OCI-M1 (cell line): ENCODE measurements at places on chromosomes 6 and 20.

- peak; percentile 60 for DNase-seq
Measured at GRCh38 chr6:11393713-11394627, 143.6 kb upstream of the TMEM170B start.

DNA sequence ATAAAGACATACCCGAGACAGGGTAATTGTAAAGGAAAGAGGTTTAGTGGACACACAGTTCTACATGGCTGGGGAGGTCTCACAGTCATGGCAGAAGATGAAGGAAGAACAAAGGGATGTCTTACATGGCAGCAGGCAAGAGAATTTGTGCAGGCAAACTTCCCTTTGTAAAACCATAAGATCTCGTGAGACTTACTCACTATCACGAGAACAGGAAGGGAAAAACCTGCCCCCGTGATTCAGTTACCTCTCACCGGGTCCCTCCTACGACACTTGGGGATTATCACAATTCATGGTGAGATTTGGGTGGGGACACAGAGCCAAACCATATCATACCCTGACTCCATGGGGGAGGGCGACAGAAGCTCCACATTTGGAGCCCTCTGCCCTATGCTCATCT is 7.4 kb upstream of the VAPB start:
- DNase-seq = no peak

DNA sequence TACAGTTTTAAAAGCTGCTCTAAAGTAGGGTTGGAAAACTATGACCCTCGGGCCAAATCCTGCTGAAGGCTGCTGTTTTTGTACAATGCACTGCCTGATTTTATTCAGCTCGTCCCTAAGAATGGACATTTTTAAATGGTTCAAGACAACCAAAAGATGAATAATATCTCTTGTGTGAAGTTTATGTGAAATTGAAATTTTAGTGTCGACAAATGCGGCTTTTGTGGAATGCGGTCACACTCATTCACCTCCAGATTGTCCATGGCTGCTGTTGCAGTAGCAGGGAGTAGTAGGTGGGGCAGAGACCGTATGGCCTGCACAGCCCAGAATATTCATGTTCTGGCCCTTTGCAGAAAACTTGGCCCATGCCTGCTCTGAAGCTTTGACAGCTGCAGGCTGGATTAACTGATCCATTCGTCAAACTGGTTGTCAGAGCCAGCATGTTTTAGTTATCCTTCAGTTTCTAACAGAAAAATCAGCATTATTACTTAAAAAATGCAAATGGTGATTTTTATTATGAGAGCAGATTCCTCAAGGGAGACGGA is 91.6 kb downstream of the PSMG4 start:
- no peak for DNase-seq

DNA sequence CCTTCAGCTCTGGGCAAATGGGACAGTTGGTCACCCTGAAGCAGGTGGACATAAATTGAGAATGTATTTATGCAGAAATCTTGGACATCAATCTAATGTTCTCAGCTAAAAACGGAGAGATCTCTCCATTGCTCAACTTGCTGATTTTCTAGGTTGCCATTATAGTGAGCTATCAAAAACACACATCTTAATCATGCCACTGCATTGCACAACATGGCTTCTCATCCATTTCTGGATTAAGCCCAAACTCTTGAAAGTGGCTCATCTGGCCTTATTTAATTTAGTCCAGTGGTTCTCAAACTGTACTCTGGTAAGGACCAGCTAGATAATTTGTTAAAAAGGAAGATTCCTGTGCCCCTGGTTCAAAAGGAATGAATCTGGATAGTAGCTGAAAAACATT is 324.9 kb upstream of the CITED2 start:
- peak; percentile 50 for DNase-seq

- DNase-seq = no peak
Measured at GRCh38 chr6:41255110-41255509, 27.0 kb downstream of the TREML4 start.

GRCh38 chr6:26555505-26556262 is 17.5 kb downstream of the HMGN4 start:
- DNase-seq = peak; percentile 73

DNA sequence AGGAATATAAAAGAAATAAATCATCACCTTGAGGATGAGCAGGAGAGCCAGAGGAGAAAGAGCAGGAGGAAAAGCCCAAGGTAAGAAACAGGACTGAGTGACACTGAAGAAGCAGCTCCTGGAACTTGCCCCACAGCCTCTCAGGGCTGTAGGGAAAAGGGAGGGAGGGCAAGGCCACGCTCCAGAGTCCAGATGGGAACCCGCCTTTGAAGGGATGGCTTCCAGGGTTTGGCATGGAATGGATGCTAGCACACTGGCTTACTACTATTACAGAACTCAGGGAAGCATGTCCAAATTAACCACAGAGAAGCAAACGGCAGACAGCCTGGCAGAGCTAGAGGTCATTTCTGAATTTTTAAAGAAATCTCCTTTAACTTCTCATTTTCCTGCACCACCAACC is 26.8 kb downstream of the RALGAPA2 start:
- DNase-seq = no peak

- no peak for DNase-seq
Measured at GRCh38 chr20:14260367-14260766, 77.0 kb downstream of the FLRT3 start.

DNA sequence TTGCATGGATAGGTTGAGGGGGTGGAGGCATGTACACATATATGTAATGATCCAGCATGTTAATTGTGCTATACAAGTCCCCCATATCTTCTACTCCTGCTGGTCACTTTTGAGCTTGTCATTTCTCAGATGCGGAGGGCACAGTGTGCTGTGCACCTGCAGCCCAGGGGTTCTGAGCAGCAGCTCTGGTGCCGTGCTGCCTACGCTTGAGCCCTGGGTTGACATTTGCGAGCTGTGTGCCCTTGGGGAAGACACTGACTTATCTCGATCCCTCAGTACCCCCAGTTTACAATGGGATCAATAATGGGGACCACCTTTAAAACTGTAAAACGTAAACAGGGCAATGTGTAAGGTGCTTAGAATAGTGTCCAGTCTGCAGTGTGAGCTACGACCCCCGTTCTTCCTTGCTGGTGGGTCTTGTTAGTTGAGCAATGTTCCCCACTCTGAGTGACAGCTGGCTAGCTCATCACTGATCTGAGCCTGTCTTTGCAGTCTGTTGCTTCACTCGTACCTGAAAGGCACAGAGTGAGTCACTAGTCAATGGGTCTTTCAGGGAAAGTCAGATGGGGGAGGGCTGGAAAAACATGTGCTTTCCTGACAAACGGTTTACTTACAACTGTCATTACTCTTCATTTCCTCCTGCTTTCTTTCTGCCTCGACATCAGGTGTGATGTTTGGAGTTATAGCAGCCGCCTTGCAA is 91.7 kb downstream of the SLC2A10 start:
- no peak for DNase-seq

- DNase-seq = no peak
Measured at GRCh38 chr6:108622641-108623298, 62.1 kb downstream of the FOXO3 start.

DNA sequence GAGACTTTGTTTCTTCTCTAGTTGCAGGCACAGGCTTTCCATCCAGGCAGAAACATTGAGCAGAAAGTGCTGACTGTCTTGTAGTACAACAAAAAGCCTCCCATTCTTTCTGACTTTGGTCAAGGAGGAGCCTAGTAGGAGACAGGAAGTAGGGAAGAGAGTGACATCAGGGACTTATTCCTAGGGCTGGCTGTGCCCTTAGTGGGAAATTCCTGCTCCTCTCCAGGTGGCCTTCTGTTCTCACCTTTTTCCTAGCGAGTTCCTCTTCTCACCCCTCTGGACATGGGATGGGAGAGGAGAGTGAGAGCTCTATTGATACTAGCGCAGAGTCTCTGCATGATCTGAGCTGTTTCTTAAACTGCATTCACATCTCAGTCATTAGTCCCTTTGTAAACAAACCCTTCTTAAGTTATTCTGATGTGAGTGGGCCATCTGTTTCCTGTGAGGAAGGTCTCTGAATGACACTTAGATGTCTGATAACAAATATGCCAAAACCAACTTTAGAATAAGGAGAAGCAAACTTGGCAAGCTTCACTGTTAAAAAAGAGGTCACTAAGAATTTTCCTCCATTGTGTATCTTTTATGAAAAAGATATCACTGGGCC is 455.0 kb downstream of the GJA1 start:
- DNase-seq = peak; percentile 14

- peak; percentile 77 for DNase-seq
Measured at GRCh38 chr6:106318851-106319250, 6.7 kb downstream of the ATG5 start.

GRCh38 chr6:113004054-113004453 is 656.9 kb downstream of the RFPL4B start:
- no peak for DNase-seq
